CD4-positive, alpha-beta T cell treated with Interleukin-1 beta for 1 hour (primary cell): ENCODE measurements at places on chromosomes 11 and 22.

- DNase-seq = no peak
Measured at GRCh38 chr11:20310137-20310536, 53.4 kb upstream of the HTATIP2 start.

- no peak for DNase-seq
Measured at GRCh38 chr11:16440136-16440535, 83.8 kb upstream of the SOX6 start.

DNA sequence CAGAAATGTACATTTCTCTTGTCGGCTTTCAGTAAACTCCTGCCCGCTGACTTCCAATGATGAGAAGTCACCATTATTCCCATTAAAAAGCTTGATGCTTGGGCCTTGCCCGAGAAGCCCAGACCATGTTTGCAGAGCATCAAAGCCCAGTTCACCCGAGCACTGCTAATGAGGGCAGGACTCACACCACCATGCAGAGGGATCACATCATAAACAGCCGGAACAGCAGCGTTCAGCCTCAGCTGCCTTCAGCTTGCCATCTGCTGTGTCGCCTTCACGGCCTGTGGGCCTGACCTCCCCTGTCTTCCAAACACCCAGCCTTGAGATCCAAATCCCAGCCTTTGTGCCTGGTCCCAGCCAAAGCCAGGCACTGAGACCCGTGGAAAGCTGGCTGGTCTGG, 105.4 kb upstream of the CSNK2A3 start:
- DNase-seq = no peak

DNA sequence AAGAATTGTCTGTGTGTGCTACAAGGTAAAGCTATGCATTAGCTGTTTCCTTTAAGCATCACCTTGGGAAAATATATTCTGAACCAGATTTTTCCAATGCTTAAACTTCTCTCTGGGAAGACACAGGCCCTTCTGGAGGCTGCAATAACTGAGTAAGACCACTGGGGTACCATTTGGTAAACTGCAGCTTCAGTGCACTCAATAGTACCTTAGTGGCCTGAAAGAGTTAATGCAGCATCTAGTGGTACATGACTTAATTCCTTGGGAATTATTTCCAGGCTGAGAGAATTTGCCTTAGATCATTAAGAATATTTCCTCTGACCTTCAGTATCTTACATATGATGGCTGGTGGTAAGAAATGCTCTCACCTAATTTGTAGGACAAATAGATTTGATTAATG, 727.4 kb downstream of the DLG2 start:
- DNase-seq = no peak

DNA sequence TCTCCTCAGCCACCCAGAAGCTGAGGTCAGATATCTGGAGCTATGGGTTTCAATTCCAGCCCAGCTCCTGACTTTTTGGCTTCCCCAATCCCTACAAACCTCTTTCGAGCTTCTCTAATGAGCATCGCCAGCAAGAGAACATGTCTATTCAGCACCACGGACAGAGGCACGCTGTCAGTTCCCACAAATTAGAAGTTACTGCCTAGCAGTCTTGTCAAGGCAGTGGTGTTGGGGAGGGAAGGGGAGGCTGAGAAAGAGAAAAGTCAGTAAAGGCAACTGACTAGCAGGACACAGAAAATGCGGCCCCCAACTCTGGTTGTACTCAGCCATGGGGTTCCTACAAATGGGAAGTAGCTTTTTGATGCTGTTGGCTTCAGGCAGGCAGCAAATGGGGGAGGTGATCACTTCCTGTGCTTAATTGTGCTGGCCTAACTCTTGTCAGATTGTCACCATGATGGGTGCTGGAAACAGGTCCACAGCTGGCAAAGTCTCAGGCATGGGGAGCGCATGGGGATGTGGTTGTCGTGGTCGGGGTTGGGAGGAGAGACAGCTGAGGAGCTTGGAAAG, 205.9 kb downstream of the ST3GAL4 start:
- DNase-seq = no peak

DNA sequence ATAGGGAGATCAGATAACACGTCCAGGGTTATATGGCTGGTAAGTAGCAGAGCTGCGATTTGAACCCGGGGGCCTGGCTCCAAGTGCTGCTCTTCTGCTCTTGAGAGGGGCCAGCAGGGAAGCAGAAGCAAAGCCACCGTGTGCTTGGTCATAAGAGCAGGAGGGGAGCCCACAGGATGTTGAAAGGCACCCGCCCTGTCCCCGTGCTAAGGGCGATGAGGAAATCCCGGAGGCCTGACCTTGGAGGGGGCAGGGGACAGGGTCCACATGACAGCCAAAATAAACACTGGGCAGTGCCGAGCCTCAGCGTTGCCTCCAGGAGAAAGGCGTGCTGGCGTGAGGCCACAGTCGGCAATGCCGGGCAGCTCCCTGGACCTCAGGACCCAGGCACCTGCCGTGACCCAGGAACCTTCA, 28.8 kb downstream of the TOM1 start:
- no peak for DNase-seq

DNA sequence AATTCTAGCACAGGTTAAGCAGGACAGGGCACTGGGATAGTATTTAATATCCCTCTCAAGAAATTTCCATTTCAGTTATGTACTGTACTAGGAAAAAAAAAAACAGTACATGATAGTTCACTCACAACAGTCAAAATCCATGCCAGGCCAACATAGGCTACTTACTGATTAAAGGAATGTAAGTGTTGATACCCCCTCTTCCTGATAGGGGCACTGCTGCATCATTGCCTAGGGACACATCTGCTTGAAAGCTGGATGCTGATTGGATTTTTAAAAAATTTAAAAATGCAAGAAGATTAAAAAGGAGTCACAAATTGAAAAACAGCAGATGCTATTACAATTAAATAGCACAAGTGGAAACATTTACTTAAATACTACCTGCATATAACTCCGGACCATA, 43.4 kb downstream of the APOL5 start:
- no peak for DNase-seq

DNA sequence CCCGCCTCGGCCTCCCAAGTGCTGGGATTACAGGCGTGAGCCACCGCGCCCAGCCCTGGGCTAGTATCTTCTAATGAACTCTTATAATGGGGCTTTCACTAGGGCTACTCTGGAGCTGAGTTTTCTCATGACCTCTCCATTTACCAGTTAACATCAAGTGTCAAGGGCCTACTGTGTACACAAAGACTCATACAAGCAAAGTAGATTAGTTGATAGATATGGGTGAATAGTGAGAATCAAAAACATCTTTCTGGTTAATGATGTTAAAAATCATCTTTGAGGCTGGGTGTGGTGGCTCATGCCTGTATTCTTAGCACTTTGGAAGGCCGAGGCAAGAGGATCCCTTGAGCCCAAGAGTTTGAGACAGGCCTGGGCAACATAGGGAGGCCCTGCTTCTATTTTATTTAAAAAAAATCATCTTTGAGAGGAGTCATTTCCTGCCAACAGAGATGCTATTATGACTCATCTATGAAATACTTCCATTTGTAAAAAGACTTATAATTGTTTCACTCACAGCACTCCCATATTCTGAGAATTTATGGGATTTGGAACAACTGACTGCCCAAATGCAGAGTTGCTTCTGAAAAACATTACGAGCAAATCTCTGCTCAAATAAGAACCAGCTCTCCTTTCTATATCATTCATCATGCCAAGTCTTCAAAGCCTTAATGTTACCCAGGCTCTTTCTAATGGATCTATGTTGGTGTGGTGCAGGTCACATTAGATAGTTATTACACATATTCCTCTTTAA, 57.0 kb downstream of the GDPD4 start:
- DNase-seq = no peak
